ENCODE measurements at places on chromosomes 11 and 22. TPM values are rescaled to one million over a fixed set of nuclear protein-coding genes. Genes with fewer than 3 reads are reported as not detected.
A peak's percentile ranks its signal among the peaks of the same experiment; 100 is the strongest.

DNA sequence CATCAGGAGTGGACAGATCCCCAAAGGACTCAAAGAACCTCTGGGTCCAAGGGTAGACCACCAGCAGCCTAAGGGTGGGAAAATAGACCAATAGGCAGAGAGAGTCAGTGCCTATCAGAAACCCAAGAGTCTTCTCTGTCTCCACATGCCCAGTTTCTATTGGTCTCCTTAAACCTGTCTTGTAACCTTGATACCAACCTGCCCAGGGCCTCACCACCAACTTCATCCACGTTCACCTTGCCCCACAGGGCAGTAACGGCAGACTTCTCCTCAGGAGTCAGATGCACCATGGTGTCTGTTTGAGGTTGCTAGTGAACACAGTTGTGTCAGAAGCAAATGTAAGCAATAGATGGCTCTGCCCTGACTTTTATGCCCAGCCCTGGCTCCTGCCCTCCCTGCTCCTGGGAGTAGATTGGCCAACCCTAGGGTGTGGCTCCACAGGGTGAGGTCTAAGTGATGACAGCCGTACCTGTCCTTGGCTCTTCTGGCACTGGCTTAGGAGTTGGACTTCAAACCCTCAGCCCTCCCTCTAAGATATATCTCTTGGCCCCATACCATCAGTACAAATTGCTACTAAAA, at the start of gene HBB:
HBB (minus strand) TSS at position 340 of the 579 bp plus-strand sequence; CDS start at position 290, 50 bp downstream.
- H3K27me3 ChIP-seq, result no peaks in the 10 kb centered on the region
- no peak within 1 kb of the TSS for H3K4me3 ChIP-seq
- H3K27ac ChIP-seq, result no peak within 1 kb of the TSS
- DNase-seq, result no peak
- H3K36me3 ChIP-seq, result no peaks in the 10 kb centered on the region

GRCh38 chr11:64729851-64730382, 6.9 kb upstream of the NRXN2 start:
- no peak overlapping the region for H3K27ac ChIP-seq
- H3K4me3 ChIP-seq, result no peak overlapping the region
- DNase-seq, result peak; percentile 78

DNA sequence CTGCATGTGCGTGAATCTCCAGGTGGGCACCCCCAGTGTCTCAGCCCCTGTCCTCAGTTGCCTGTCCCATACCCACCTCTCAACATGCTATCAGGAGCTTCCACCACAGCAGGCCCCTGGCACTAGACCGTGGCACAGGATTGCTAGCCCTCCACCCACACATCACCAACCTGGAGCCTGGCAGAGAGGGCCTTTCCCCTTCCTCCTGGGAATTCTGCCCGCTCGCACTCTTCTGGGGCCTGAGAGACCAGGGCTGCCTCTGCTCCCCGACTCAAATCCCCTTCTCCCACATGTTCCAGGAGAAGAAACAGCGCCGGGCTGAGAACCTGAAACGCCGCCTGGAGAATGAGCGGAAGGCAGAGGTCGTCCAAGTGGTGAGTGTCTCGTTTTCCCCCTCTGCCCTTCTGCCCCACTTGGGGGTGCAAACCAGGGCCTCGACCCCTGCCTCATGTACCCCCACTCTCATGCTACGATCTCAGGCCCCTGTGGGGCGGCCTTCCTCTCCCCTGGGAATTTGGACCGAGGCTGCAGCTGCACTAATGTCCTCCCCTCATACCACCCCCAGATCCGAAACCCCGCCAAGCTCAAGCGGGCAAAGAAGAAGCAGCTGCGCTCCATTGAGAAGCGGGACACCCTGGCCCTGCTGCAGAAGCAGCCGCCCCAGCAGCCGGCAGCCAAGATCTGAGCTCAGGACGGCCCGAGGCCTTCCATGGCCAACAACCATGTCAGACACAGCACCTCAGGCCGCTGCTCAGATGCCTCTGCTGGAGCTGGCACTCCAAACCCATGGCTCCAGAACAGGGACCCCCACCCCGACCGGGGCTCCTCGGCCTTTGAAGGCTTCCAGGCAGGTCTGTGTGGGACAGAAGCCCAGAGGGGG, 5.9 kb downstream of the PTGDR2 start:
- H3K4me3 ChIP-seq, result no peak overlapping the region
- no peak for DNase-seq
- no peak overlapping the region for H3K27ac ChIP-seq
- no peaks in the 10 kb centered on the region for H3K27me3 ChIP-seq
- H3K36me3 ChIP-seq, result peaks cover 75% of the 10 kb centered on the region

DNA sequence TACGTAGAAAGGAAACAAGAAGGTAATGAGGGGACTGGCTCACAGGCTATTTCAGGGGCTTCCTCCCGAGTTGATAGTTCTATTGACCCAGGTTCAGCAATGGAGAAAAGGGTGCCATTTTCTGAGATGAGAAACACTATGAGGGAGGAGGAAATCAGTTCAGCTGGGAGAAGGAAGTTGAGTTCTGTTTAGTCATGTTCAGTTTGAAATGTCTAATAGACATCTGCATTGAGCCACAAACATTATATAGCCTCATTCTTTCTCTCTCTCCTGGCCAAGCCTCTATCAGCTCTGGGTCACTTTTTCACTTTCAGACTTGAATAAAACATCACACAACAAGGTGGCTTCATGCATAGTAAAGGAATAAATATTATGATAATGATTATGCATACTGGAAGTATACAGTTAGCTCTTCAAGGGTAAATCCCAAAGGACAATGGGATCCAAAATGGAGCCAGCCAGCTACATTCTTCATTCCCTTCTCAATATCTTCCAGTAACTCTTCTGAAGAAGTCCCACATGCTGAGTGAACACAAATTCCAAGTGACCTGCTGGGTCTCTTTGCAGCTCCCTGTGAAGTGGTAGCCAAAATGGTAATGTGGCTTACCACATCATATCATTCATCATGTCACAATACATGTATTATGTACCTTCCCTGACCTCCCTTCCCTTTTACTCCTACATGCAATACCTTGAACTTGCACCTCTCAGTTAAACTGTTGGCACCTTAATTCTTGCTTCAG, 80.9 kb upstream of the CD44 start:
- no peak overlapping the region for H3K4me3 ChIP-seq
- no peak overlapping the region for H3K27ac ChIP-seq
- DNase-seq, result no peak
- no peaks in the 10 kb centered on the region for H3K36me3 ChIP-seq

GRCh38 chr22:45181766-45182165, 18.0 kb downstream of the NUP50 start:
- no peaks in the 10 kb centered on the region for H3K27me3 ChIP-seq
- no peak for DNase-seq
- H3K27ac ChIP-seq, result no peak overlapping the region

OR8D2 gene
- total RNA-seq, result not detected

DNA sequence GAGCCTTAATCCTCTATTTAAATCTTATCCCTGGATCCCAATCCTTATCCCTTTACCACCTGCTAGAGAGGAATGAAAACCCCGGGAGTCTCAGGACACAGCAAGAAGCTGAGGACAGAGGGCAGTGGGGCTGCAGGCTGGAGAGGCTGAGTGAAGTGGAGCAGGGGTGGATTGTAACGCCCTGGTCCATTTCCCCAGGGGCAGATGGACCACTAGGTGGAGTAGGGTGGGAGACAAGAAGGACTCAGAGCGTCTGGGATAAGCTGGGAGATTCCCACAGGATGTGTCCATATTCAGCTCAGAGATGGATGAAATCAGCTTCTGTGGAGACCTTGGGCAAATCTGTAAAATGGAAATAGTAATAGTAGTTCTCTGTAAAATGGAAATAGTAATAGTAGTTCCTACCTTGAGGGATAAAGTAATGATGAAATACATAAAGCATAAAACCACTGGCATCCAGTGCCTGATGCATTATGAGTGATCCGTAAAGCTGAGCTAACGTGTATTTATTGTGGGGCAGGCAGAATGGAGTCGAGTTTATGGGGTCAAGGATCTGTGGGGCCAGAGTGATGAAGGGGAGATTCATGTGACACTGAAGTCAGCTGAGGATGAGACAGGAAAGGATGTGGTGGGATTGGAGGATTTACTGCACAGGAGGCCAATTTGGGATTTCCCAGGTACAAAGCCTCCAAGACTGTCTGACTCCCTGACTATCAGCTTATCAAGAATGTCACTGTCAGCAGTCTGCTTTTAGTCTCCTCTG, 1.9 kb upstream of the ROBO4 start:
- H3K4me1 ChIP-seq, result no peaks in the 10 kb centered on the region
- peaks cover 40% of the 10 kb centered on the region for H3K27me3 ChIP-seq
- no peaks in the 10 kb centered on the region for H3K36me3 ChIP-seq

DNA sequence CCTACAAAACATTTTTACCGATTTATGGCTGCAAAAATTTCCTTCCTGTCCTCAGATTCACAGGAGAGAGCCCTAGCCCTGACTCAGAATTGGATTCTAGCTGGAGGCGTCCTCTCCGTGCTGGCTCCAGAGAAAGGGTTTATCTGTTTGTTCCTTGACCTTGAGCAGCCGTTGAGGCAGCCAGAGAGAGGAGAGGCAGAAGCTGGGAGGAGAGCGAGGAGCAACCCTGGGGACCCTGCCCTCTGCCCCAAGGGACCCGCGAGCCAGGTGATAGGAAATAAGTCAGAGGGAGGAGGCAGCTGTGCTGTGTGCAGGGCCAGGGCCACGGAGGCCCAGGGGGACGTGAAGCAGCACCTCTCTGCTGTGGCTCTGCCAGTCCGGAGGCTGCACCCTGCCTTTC, 75.6 kb downstream of the IGLL1 start:
- H3K4me1 ChIP-seq, result no peaks in the 10 kb centered on the region
- no peak overlapping the region for H3K4me3 ChIP-seq
- H3K27ac ChIP-seq, result no peak overlapping the region
- no peaks in the 10 kb centered on the region for H3K27me3 ChIP-seq
- no peak for DNase-seq
- H3K36me3 ChIP-seq, result no peaks in the 10 kb centered on the region

LINC01488 gene
- total RNA-seq, result not detected

- H3K27ac ChIP-seq, result no peak overlapping the region
- H3K4me3 ChIP-seq, result no peak overlapping the region
- no peaks in the 10 kb centered on the region for H3K27me3 ChIP-seq
- DNase-seq, result no peak
These were observed 10.5 kb downstream of the TPST2 start for GRCh38 chr22:26579331-26579886.

DNA sequence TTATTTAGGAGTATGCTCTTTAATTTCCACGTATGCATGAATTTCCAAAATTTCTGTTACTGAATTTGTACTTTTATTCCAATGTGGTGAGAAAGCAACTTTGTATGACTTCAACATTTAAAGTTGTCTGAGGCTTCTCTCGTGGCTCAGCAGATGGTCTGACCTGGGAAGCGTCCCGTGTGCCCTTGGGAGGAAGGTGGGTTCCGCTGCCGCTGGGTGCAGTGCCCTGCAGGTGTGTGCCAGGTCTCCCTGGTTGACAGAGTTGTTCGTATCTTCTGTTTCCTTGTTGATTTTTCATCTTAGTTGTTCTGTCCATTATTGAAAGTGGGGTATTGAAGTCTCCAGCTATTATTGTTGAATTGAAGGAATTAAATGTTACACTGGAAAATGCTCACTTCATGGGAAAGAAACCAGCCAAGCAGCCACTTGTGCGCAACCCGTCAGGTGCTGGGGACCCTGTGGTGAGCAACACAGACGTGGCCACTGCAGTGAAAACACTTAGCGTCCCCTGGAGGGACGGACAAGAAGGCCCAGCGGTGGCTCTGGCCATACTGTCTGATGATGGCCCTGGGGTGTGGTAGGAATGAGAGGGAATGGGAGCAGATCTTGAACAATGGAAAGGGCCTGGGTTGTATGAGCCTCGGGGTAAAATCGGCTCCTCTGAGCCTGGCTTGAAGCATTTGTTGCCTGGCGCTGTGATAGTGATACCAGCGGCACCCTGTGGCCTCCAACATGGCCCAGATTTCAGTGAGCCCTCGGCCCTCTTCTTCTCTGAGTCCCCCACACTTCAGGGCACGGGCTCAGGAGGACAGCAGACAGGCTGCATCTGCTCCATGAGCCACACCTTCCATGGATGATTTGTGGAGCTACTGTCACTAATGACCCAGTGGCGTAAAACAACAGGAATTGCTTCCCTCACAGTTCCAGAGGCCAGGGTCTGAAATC, 31.5 kb upstream of the KRTAP5-7 start:
- peaks cover 63% of the 10 kb centered on the region for H3K36me3 ChIP-seq
- no peaks in the 10 kb centered on the region for H3K27me3 ChIP-seq
- DNase-seq, result no peak
- H3K27ac ChIP-seq, result no peak overlapping the region
- H3K4me3 ChIP-seq, result no peak overlapping the region

KIF18A gene
- 22.5 TPM for total RNA-seq

DNA sequence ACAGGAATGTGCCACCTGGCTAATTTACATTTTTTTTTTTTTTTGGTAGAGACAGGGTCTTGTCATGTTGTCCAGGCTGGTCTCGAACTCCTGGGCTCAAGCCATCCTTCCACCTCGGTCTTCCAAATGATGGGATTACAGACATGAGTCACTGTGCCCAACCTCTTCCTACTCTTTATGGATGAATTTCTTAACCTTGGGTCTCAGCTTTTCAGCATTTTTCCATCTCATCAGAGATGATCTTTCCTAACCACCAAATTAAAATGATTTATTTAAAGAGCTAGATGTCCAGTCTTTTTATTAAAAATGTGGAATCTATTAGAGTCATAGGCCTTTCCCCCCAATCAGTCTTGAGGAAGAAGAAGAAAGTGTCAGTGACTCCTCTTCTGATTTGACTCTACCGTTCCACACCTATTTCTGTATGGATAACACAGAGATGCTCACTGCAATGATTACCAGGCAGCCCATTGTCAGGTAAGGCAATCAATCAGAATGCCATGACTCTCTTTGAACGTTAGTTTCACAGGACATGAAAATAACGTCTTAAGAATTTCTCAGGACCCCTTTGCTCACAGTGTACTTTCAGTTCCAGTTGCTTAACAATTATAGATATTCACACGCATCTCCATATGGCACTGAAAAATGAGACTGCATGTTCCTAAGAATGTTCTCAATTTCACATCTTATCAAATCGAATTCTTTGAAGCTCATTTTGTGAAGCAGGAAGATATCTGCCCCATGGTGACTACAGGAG, 51.0 kb downstream of the MIAT start:
- H3K27me3 ChIP-seq, result no peaks in the 10 kb centered on the region
- H3K4me3 ChIP-seq, result no peak overlapping the region
- no peak overlapping the region for H3K27ac ChIP-seq
- H3K36me3 ChIP-seq, result no peaks in the 10 kb centered on the region
- no peak for DNase-seq

GRCh38 chr11:6635082-6635932, 16.1 kb upstream of the TPP1 start:
- peak overlapping the region; percentile 57 for H3K27ac ChIP-seq
- H3K27me3 ChIP-seq, result no peaks in the 10 kb centered on the region
- no peaks in the 10 kb centered on the region for H3K36me3 ChIP-seq
- DNase-seq, result no peak
- no peak overlapping the region for H3K4me3 ChIP-seq

- no peaks in the 10 kb centered on the region for H3K4me1 ChIP-seq
- no peaks in the 10 kb centered on the region for H3K27me3 ChIP-seq
- no peak overlapping the region for H3K4me3 ChIP-seq
These were observed 86.2 kb downstream of the UBASH3B start for GRCh38 chr11:122741613-122742300.

DDI1 gene
- total RNA-seq, result not detected

GDPD4 gene
- not detected for total RNA-seq
